ENCODE measurements at places on chromosomes 4 and X. TPM values are rescaled to one million over a fixed set of nuclear protein-coding genes. Genes with fewer than 3 reads are reported as not detected.

Gene CDX4
- total RNA-seq, result not detected

Gene SRPX
- total RNA-seq, result 1.0 TPM

Gene ETDB
- total RNA-seq, result not detected

Gene GABRQ
- not detected for total RNA-seq

GRCh38 chrX:109535578-109535977 lies 1.1 kb upstream of the NXT2 start:
- no peaks in the 10 kb centered on the region for H3K27me3 ChIP-seq
- no peaks in the 10 kb centered on the region for H3K36me3 ChIP-seq
- H3K27ac ChIP-seq, result no peak overlapping the region
- no peaks in the 10 kb centered on the region for H3K4me1 ChIP-seq
- DNase-seq, result no peak

DNA sequence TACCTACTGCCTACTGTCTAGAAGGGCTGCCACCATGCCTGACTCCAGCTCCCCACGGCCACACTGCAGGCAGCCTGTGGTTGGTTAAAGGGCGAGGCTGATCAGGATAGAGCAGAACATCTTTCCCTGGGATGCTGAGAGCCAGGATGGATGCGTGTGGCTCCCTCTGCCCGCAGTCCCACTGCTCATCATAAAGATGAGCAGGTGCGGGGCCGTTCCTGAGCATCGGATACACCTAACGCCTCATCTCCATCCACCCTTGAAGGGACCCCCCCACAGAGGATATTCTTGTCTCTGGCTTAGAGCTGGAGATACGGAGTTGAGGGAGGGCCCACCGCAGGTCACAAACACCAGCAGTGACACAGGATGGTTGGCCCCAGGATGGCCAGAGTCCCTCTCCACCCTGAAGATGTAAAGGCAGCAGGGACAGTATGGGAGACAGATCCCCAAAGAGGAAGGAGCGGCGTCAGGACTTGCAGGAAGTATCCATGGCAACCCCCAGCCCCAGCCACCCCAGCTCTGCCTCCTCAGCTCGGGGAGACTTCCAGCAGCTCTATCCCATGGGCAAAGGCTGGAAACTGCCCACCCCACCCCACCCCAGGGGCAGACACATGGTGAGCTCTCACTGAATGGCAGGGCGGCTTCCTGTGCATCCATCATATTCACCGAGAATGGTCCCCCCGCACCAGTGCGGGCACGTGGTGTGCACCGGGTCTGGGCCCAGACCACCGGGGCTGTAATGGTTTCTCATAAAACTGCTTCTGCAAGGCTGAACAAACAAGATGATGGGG lies 19.3 kb downstream of the PPP2R2C start:
- H3K4me1 ChIP-seq, result no peaks in the 10 kb centered on the region
- H3K27me3 ChIP-seq, result peaks cover 3% of the 10 kb centered on the region
- no peaks in the 10 kb centered on the region for H3K36me3 ChIP-seq
- DNase-seq, result no peak

DNA sequence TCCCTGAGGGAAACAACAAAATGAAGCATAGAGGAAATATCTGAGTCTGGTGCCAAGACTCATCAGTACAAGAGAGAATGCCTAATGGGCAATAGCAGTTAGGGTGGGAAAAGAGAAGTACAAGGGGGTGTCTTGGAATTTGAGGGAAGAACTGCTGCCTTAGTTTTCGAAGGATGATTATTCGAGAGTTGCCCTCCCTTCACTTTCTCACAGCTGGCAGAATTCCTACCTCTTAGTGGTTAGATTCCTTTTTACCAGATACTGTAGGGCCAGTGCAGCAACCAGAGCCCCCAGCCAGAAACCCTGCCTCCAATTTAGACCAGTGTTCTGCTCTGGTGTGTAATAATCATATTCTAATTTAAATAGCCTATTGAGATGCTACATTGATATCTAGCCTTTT lies 56.5 kb downstream of the NFKB1 start:
- no peaks in the 10 kb centered on the region for H3K27me3 ChIP-seq
- no peak overlapping the region for H3K27ac ChIP-seq
- no peaks in the 10 kb centered on the region for H3K36me3 ChIP-seq
- no peak overlapping the region for H3K4me3 ChIP-seq
- peaks cover 16% of the 10 kb centered on the region for H3K4me1 ChIP-seq
- no peak for DNase-seq

GRCh38 chr4:23750125-23750524 lies 139.7 kb downstream of the PPARGC1A start:
- no peak overlapping the region for H3K4me3 ChIP-seq
- no peak overlapping the region for H3K27ac ChIP-seq
- no peaks in the 10 kb centered on the region for H3K36me3 ChIP-seq
- no peaks in the 10 kb centered on the region for H3K4me1 ChIP-seq

- H3K27me3 ChIP-seq, result no peaks in the 10 kb centered on the region
- H3K4me3 ChIP-seq, result no peak overlapping the region
- H3K27ac ChIP-seq, result no peak overlapping the region
- no peak for DNase-seq
- no peaks in the 10 kb centered on the region for H3K4me1 ChIP-seq
These were observed 6.0 kb upstream of the IL3RA start for GRCh38 chrX:1330605-1331004.

DNA sequence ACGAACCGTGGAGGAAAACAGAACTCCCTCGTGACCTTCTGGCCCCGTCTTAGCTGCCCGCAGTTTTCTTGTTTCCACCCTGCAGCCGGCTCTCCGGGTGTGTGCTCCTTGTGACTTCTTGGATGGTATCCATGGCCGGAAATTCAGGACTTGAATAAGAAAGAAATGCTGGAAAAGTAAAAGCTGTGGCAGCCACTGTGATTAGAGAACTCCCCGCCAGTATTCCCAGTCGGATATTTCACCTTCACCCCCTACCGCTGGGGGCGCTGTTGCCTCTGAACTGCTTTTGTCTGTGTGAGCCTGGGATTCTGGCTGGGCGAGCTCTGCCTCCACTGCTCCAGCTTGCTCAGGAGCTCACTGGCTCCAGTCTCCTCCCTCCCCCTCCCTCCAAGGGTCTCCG lies 41.5 kb upstream of the CYP4V2 start:
- H3K27ac ChIP-seq, result no peak overlapping the region
- H3K27me3 ChIP-seq, result no peaks in the 10 kb centered on the region
- peaks cover 4% of the 10 kb centered on the region for H3K4me1 ChIP-seq
- H3K4me3 ChIP-seq, result no peak overlapping the region
- peaks cover 5% of the 10 kb centered on the region for H3K36me3 ChIP-seq

DNA sequence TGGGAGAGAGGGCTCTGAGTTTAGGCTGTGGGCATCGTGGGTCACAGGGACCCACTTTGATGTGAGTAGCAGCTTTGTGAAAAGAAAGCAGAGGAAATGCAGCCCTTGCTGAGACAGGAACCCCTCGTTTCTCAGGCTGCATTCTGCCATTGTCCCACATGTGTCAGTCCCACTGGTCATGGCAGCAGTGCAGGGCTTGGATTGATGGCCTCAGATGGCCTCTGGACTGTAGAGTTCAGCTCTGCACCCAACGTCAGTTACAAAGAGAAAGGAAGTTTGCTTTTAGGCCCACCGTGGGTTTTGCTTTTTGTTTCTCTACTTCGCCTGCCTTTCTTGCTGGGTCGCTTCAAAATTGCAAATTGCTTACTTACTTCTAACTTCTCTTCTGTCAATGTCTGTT lies 248.3 kb upstream of the KLF3 start:
- no peaks in the 10 kb centered on the region for H3K27me3 ChIP-seq
- peaks cover 10% of the 10 kb centered on the region for H3K4me1 ChIP-seq
- no peaks in the 10 kb centered on the region for H3K36me3 ChIP-seq
- H3K4me3 ChIP-seq, result no peak overlapping the region

- no peaks in the 10 kb centered on the region for H3K27me3 ChIP-seq
- H3K4me1 ChIP-seq, result no peaks in the 10 kb centered on the region
- H3K27ac ChIP-seq, result no peak overlapping the region
- H3K4me3 ChIP-seq, result peak overlapping the region; percentile 23
- H3K36me3 ChIP-seq, result no peaks in the 10 kb centered on the region
- DNase-seq, result no peak
These were observed 167.3 kb downstream of the SLIT2 start for GRCh38 chr4:20418861-20419451.

GRCh38 chrX:71056867-71057266 lies 11.3 kb downstream of the SNX12 start:
- H3K27me3 ChIP-seq, result no peaks in the 10 kb centered on the region
- H3K27ac ChIP-seq, result no peak overlapping the region
- H3K36me3 ChIP-seq, result no peaks in the 10 kb centered on the region
- H3K4me1 ChIP-seq, result no peaks in the 10 kb centered on the region

DNA sequence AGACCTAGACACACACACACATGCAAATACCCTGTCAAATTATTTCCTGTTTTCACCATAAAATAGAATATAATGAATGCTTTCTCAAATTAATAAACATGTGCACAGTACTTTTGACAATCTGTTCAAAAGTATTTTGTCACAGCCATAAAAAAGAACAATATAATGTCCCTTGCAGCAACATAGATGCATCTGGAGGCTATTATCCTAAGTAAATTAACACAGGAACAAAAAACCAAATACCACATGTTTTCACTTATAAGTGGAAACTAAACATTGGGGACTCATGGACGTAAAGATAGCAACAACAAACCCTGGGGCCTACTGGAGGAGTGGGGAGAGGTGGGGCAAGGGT lies 15.5 kb downstream of the RAB40A start:
- H3K4me1 ChIP-seq, result no peaks in the 10 kb centered on the region
- no peak for DNase-seq
- H3K36me3 ChIP-seq, result no peaks in the 10 kb centered on the region

- H3K27ac ChIP-seq, result no peak overlapping the region
- no peaks in the 10 kb centered on the region for H3K4me1 ChIP-seq
- no peak overlapping the region for H3K4me3 ChIP-seq
- H3K36me3 ChIP-seq, result peaks cover 61% of the 10 kb centered on the region
These were observed 65.9 kb downstream of the ATP10D start for GRCh38 chr4:47550899-47551548.

GRCh38 chr4:38463268-38463958 lies 200.6 kb upstream of the KLF3 start:
- H3K27me3 ChIP-seq, result no peaks in the 10 kb centered on the region
- no peak overlapping the region for H3K4me3 ChIP-seq
- no peaks in the 10 kb centered on the region for H3K36me3 ChIP-seq
- H3K4me1 ChIP-seq, result no peaks in the 10 kb centered on the region

DNA sequence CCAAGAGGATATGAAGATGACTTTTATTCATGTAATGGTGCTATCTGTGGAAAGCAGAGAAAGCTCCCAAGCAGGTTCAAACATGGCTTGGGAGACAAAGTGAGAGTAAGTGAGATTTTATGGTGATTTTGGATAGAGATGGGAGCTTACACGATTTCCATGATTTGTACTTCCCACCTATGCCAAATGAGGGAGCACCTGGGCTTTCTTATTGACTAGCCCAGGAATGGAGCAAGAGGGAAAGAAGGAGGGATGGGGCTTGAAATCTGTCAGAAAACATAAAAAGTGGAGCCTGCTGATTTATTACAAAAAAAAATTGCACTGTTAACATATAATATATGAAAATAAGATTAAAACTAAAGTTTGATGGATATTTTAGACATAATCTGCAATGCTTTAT lies 703.5 kb upstream of the PABPC4L start:
- H3K27ac ChIP-seq, result no peak overlapping the region
- H3K27me3 ChIP-seq, result no peaks in the 10 kb centered on the region
- H3K36me3 ChIP-seq, result no peaks in the 10 kb centered on the region
- no peak for DNase-seq
- H3K4me3 ChIP-seq, result no peak overlapping the region

GRCh38 chr4:184146951-184147350 lies 70.7 kb downstream of the ENPP6 start:
- H3K4me1 ChIP-seq, result no peaks in the 10 kb centered on the region
- H3K27me3 ChIP-seq, result no peaks in the 10 kb centered on the region
- H3K27ac ChIP-seq, result no peak overlapping the region
- H3K4me3 ChIP-seq, result no peak overlapping the region
- DNase-seq, result no peak
- no peaks in the 10 kb centered on the region for H3K36me3 ChIP-seq

DNA sequence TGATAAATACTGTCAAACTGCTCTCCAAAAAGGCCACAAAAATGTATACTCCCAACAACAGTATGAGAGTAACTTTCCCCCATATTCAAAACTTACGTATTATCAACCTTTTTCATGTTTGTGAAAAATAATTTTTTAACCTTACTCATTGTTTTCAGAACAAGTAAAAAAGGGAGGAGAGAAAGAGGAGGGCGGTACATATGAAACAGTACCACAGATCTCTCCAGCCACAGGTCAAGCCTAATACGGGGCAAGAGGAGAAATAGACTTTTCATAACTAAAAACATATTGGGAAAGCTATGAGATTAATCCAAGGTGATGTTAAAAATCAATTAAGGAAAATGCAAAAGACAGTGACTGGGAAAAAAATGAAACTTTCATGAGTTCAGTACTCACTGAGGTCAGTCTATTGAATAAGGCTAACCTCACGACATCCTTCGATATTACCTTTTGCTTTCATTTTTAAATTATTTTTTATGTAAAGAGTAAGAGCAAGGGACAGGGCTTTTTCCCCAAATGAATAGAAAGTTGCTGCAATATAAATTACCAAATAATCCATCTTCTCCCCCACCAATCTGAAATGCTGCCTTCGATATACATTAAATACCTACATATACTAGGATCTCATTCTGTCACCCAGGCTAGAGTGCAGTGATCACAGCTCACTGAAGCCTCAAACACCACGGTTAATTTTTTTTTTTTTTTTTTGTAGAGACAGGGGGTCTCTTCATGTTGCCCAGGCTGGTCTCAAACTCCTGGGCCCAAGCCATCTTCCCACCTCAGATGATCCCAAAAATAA lies 25.3 kb downstream of the FBXW7 start:
- DNase-seq, result no peak
- no peaks in the 10 kb centered on the region for H3K27me3 ChIP-seq
- no peaks in the 10 kb centered on the region for H3K36me3 ChIP-seq

- no peaks in the 10 kb centered on the region for H3K27me3 ChIP-seq
- no peak overlapping the region for H3K4me3 ChIP-seq
- H3K4me1 ChIP-seq, result no peaks in the 10 kb centered on the region
- H3K36me3 ChIP-seq, result no peaks in the 10 kb centered on the region
- no peak for DNase-seq
These were observed 1023.0 kb upstream of the GRID2 start for GRCh38 chr4:91280551-91281290.

DNA sequence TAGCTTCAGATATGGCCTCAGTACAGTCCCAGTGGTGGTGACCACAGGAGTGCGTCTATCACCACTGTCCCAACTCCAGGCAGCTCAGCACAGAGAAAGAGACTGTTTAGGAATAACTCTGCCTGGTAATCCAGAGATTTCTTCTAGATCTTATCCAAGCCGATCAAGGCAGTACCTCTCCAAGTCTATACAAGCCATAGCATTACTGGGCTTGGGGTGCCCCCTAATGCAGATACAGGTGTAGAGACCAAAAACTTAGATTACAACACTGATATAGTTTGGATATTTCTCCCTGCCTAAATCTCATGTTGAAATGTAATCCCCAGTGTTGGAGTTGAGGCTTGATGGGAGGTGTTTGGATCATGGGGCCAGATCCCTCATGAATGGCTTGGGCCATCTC lies 100.9 kb downstream of the PTCHD1 start:
- DNase-seq, result no peak
- H3K4me1 ChIP-seq, result no peaks in the 10 kb centered on the region
- no peak overlapping the region for H3K27ac ChIP-seq
- no peak overlapping the region for H3K4me3 ChIP-seq
- no peaks in the 10 kb centered on the region for H3K36me3 ChIP-seq

- no peak for DNase-seq
- H3K27ac ChIP-seq, result no peak overlapping the region
- no peak overlapping the region for H3K4me3 ChIP-seq
- no peaks in the 10 kb centered on the region for H3K27me3 ChIP-seq
- H3K36me3 ChIP-seq, result no peaks in the 10 kb centered on the region
- no peaks in the 10 kb centered on the region for H3K4me1 ChIP-seq
These were observed 159.8 kb upstream of the KIT start for GRCh38 chr4:54497947-54498346.

- no peak overlapping the region for H3K4me3 ChIP-seq
- DNase-seq, result no peak
- H3K27me3 ChIP-seq, result no peaks in the 10 kb centered on the region
- H3K27ac ChIP-seq, result no peak overlapping the region
- H3K36me3 ChIP-seq, result no peaks in the 10 kb centered on the region
These were observed 61.3 kb upstream of the SCOC start for GRCh38 chr4:140312100-140312499.

Measured in upper lobe of left lung (tissue), 6 donors.